ENCODE measurements at places on chromosomes 6 and 20.

DNA sequence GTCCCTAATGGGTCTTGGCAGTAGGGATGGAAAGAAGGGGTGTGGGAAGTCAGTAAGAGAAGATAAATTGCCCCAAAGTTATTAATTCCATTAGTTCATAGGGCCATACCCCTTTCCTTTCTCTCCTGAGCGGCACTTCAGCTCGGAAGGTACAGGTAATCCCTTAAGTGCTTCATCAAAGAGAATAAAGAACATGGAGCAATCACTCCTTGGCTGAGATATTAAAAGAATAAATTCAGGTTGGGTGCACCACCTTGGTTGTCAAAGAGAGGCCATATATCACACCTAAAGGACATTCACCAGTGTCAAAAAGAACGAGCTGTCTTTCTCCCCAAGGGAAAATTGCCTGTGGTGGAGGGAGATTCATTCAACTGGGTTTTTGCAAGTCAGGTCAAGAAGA, 87.5 kb downstream of the EDN3 start:
- no peak for DNase-seq

GRCh38 chr20:20666359-20666758, 46.1 kb downstream of the RALGAPA2 start:
- DNase-seq = no peak

- no peak for DNase-seq
These were observed 177.2 kb upstream of the TAB2 start for GRCh38 chr6:149140137-149140909.

- DNase-seq = no peak
These were observed 3.1 kb downstream of the HS3ST5 start for GRCh38 chr6:114339706-114340105.

GRCh38 chr20:36167902-36168503, 13.5 kb downstream of the EPB41L1 start:
- no peak for DNase-seq

DNA sequence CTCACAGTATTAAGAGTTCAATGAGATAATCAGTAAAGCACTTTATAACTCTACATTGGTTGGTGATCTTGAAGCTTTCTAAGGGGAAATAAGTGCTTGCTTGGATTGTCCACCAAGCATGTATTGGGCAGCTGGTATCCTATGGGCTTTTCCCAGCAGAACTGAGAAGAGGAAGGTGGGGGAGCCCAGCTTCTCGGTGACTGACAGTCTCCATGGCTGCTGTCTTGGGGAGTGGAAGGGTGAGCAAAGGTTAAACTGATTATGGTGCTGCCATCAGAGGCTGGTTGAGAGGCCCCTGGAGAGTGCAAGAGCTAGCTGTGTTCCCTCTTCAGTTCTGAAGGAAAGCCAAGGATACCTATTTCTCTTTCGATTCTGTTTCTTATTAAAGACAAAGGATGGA, 35.5 kb upstream of the ADTRP start:
- no peak for DNase-seq

GRCh38 chr6:13681305-13682061, 30.2 kb downstream of the RANBP9 start:
- no peak for DNase-seq

DNA sequence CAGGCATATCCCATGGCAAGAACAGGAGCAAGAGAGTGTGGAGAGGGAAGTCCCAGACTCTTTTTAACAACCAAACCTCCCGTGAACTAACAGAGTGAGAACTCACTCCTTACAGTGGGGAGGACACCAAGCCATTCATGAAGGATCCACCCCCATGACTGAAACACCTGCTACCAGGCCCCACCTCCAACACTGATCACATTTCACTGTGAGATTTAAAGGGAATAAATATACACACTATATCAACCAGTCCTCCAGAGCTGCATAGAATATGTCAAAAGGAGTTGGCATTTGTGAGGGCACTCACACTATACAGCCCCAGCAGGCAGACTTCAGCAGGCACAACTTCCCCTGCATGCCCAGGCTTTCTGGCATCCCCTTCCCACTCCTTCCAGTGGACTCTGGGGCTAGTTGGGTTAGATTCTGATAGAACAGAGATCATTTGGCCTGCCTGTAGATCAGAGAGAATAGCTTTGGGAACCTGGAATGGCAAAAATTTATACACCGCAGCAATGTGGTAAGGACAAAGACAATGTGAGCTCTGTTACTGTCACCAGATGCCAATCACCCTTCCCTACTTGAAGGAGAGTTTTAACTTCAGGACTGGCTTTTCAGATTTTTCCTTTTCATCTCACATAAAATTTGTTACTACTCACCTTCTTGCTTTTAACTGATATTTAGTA, 25.2 kb upstream of the TENT5A start:
- no peak for DNase-seq

GRCh38 chr6:162726947-162727321, 632 bp downstream of the PRKN start:
- no peak for DNase-seq

DNA sequence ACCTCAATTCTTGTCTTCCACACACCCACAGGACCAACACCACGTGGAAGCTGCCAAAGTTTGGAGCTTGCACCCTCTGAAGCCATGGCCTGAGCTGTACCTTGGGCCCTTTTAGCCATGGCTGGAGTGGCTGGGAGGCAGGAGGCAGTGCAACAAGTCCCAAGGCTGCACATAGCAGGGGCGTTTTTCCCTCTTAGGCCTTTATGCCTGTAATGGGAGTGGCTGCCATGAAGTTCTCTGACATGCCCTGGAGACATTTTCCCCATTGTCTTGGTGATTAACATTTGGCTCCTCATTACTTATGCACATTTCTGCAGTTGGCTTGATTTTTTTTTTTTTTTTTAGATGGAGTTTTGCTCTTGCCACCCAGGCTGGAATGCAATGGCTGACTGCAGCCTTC, 44.4 kb upstream of the SLC22A3 start:
- DNase-seq = no peak

GRCh38 chr6:41427642-41428335, 92.4 kb downstream of the NCR2 start:
- no peak for DNase-seq

GRCh38 chr6:126072834-126073233, 86.5 kb downstream of the TRMT11 start:
- no peak for DNase-seq

- no peak for DNase-seq
These were observed 134.8 kb upstream of the FOXA2 start for GRCh38 chr20:22719167-22719591.

- no peak for DNase-seq
These were observed 137.0 kb downstream of the FOXA2 start for GRCh38 chr20:22447447-22447778.

- no peak for DNase-seq
These were observed 9.2 kb upstream of the DSP start for GRCh38 chr6:7532232-7532631.

GRCh38 chr20:42276718-42277602, 658.8 kb upstream of the CHD6 start:
- DNase-seq = no peak

DNA sequence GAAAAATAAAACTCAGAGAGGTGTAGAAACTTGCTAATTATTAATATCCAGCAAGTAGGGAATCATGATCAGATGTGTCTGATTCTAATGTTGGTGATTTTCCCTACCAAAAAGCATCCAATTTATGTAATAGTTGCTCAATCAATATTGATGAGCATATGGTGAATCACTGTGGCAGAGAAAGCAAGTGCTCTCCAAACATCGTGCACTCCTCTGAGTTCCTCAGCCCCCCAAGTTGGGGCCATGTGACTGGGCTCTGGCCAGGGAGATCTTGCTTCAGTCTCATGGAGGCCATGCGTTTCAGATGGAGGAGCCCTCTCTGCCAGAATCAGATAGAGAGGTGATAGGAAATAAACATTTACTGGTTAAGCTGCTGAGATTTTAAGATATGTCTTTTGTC, 133.2 kb upstream of the LY86 start:
- DNase-seq = no peak

DNA sequence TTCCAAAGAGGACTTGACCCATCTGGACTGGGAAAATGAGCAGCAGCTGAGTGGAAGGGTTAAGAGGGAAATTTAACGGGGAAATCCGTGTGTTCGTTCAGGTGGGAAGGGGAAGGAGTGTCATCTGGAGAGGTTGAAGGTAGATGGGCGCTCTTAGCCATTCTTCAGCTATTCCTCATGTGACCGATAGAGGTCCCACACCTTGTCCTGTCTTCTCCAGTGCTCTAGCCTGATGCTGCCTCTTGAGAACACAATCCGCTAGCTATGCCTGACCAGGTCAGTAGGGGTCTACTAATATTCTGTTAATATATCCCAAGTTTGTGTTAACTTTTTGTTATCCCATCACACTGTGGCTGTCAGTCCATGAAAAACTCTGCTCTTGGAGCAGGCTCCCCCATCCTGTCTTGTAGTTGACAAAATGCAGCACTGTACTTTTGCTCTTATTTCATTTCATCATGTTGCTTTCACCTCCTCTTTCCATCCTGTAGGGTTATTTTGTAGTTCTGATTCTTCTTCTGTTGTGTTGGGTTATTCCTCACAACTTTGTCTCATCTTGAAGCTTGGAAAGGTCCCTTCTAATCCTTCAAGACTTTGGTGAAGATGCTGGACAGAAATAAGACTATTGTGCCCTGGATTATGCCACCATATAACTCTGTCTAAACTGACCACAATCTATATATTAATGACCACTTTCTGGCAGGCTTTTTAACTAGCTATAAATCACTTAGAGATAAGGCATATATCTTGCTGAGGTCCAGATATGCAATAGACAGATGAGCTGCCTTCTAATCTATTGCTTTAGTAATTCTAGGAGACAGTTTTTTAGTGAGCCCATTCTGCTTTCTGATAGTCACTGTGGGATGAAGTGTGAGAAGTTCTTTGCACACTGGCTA, 123.4 kb upstream of the SUPT3H start:
- no peak for DNase-seq

DNA sequence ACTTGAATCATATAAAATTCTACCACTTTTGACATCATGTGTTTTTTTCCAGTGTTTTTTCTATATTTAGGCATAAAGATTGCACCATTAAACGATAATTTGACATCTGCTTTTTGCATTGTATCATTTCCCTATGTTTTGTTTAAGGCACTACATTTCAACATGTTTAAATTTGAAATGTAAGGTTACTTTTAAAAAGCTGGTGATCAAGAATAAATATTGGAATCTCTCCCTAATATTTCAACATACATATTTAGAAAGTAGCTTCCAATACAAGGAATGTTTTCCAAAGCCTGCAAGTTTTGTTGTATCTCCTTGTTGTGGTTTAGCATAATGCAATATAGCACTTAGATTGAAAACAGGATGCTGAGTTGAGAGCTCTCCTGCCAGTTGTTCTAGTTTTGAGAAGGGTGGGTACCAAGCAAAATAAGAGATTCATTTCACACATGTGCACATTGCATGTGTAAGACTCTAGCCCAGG, 76.5 kb downstream of the SYNJ2 start:
- no peak for DNase-seq

GRCh38 chr20:44073011-44073674, 113.8 kb downstream of the JPH2 start:
- DNase-seq = no peak

- DNase-seq = no peak
These were observed 518.1 kb upstream of the JARID2 start for GRCh38 chr6:14727494-14728395.

GRCh38 chr6:135566311-135567068, 69.0 kb upstream of the AHI1 start:
- no peak for DNase-seq

DNA sequence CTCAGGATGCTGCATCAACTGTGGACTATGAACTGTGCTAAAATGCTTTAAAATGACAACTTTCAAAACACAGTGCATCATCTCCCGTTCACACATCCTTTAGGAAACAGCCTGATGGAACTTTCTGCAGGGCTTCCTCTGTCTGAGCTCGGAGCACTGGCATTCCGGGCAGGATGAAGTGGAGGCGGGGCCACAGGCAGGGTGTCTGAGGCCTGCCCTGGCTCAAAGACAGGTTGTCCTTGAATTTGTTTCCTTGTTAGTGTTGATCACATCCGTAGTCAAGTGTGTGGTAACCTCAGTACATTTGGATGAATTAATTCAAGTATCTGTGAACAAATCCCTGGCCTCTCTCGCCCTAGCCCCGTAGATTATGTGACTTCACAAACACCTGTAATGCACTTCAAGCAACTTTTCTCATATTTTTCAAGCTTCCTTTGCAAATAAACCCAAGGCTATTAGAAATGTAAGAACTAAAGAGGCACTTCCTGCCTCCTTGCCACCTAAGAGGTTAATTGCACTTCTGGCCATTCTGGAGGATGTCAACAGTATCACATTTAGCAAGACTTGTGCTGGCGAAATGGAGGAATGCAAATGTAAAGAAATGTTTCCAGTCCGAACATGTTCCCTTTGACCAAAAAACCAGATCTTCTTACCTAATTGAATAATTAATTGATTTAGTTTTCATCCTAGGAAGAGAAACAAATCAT, 3.1 kb downstream of the CD93 start:
- DNase-seq = no peak

- no peak for DNase-seq
These were observed 55.9 kb downstream of the CBFA2T2 start for GRCh38 chr20:33545763-33546162.

DNA sequence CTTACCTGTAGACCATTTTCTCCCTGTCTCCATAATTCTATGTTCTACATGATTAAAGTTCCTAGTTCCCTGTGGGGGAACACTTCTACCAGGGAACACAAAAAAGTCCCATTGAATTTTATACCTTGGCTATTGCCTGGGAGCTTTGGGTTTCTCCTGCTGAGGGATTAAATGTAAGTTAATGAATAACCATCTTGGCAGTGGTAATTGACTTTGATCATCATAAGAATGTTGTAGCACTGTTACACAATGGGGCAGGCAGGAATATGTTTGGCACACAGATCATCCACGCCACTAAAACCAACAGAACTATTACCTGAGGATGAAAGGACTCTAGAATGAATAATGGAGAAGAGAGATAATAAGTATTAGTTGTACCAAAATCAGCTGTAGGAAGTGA, 1106.2 kb upstream of the GJE1 start:
- DNase-seq = no peak

DNA sequence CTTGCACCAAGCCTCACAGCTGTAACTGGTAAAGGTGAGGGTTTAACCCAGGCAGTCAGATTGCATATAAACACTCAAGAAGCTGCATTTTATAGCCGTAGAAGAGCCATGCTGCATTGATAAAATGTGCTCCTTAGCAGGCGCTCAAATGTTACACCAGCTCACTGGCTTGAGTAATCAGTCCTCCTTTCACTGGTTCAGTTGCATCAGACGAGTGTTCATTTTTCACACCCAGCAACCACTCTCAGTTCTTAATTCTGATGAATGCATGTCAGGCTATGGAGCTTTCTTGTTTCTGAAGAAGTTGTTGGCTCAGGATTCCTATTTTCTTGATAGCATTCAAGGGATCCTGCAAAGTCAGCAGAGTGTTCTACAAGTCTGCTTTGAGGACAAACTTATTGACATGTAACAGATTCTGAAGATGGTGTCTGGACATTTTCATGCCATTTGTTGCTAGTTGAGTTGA, 198.3 kb downstream of the PLCB1 start:
- DNase-seq = no peak

DNA sequence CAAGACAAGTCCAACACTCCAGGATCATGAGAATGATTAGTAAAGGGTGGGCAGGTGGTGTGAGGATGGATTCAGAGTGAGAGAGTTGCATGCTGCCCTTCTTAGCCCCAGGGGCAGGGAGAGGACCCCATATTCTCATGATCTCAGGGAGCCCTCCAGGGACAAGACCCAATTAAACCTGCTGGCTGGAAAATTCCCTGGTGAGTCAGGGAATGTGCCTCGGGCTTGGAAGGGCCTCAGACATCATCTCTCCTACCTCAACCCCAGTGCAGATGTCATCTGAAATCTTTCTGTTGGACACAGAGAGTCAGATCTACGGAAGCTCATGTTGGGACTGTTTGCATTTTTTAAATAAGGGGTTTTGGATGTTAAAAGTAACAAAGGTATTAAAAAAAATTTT, 9.2 kb upstream of the SIRPD start:
- DNase-seq = no peak

GRCh38 chr6:150417899-150418826, 49.4 kb downstream of the IYD start:
- peak; percentile 80 for DNase-seq

All from Panc1 (cell line).